ENCODE measurements at places on chromosomes 4 and X. TPM values are rescaled to one million over a fixed set of nuclear protein-coding genes. Genes with fewer than 3 reads are reported as not detected.
A peak's percentile ranks its signal among the peaks of the same experiment; 100 is the strongest.

MAGEA12 gene
- total RNA-seq, result not detected

DNA sequence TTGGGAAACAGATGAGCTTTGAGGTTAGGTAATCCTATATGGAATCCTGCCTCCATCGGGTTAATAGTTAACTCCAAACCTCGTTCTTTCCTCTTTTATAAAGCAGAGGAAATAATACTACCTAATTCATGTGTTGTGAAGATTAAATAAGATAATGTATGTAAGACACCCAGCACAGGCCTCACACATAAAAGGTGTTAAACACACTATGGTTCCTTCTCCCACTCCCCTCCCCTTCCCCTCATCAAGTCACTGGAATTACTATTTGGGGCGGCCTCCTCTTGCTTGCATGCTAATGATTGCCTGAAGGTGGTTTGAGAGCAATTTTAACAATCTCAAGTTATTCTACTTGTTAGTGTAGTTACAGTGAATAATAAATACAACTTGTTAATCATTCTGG is 404.4 kb upstream of the RASGEF1B start:
- DNase-seq, result no peak

LANCL3 gene
- total RNA-seq, result 0.25 TPM

GRCh38 chr4:62159876-62160275 is 959.8 kb downstream of the ADGRL3 start:
- no peak for DNase-seq

GRCh38 chr4:128862608-128863311 is 53.3 kb downstream of the JADE1 start:
- DNase-seq, result peak; percentile 32

DNA sequence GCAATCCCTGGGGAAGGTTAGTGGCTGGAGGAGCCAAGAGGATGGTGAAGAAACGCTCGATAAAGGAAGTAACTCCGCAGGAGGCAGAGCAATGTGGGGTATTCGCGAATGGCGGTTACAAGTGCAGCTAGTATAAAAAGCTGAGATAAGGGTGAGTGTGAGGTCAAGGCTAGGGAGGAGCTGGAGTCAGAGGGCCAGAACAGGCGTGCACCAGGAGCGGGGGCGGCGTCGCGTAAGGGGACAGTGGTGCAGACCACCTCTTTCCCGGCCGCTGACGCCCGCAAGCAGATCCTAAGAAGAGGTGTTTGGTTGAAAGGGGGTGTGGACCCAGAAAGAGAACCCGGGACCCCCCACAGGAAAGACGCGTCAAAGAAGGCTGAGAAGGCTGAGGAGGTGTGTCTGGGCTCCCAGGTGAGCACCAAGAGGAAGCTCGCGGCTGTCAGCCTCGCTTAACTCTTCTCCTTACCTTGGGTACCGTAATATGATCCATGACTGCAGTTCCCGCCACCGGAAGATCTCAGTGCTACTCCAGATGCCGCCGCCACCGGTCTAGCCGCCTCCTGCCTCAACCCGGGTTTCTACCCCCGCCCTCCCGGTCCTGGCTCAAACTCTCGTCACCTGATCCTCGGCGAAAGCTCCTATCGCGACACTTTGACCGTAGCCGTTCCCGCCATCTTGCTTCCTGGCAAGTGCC is at the start of gene MTMR8:
Gene MTMR8, minus strand, starts transcription at position 579 of the 694 bp plus-strand sequence. Its CDS starts 89 bp downstream, at position 490.
- DNase-seq, result no peak

All from dermis microvascular lymphatic vessel endothelial cell (primary cell).